ENCODE measurements at places on chromosomes 11 and 22.
A peak's percentile ranks its signal among the peaks of the same experiment; 100 is the strongest.

DNA sequence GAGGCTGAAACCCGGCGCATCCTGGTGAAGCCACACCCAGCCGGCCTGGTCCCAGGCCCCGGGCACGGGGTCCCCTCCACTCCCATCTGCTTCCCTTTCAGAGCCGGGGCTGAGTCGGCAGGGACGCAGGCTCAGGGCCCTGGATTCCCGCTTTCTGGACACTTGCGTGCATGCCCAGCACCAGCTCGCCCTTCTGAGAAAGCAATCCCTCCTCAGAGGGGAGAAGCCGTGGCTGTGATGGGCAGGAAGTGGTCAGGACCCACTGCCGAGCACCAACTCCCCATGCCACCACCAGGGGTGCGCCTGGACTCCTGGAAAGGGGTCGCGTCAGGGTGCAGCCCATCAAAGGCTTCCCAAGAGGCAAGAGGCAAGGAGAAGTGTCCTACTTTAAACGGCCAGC lies 15.1 kb downstream of the CDKN1C start:
- DNase-seq = peak; percentile 66

GRCh38 chr22:35116817-35117216 lies 50.9 kb downstream of the ISX start:
- DNase-seq = no peak

- DNase-seq = peak; percentile 42
Observed at GRCh38 chr22:35470903-35471321, 69.7 kb upstream of the RASD2 start.

DNA sequence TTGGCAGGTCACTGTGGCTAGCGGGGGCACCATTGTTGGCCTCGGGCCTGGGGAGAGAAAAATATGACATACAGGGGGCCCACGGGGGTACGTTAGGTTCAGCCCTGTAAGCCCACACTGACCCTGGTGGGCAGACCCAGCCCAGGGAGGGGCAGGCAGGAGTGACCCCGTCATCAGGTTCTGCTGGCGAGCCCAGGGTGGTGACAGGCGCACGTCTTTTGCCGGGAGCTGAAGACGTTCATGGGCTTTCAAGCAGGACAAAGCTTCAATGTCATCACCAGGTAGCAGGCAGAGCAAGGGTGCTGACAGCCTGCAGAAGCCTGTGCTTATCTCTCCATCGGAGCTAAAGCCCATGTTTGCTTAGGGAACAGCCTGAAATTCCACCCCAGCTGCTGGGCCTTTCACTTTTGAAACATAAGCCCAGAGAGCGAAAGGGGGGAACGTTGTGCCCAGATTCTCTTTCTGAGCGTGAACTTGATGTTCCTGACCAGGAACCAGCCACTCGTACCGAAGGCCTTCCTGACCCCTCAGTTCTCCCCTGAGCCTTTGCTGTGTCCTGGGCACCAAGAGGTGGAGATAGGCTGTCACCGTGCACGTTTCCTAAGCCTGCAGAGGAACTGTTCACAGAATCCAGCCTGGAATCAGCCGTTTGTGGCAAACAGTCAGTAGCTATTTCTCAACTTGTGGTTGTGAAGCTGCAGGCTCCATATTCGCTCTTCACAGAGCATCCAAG lies 74.0 kb upstream of the ATXN10 start:
- DNase-seq = peak; percentile 80

DNA sequence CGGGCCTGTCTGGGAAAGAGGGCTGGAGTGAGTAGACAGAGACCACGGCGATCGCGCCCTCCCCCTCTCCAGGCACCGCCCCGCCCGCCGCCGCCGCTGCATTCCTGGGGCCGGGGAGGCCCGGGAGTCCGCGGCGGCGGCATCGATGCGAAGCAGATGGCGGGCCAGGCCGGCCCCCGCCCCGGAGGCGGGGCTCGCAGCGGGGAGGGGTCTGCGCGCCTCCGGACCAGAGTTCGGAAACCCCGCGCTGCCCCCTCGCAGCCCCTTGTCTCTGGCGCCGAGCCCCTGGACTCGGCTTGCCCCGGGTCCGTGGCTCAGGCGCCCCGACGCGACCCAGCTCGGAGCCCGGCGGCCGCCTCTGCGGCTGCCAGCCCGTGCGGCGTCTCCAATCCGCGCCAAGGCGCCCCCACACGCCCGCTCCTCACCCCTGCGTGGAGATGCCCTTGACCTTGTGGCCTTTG lies 1.3 kb downstream of the SCARF2 start:
- no peak for DNase-seq

- DNase-seq = no peak
Observed at GRCh38 chr11:7364660-7365059, 113.0 kb downstream of the SYT9 start.

DNA sequence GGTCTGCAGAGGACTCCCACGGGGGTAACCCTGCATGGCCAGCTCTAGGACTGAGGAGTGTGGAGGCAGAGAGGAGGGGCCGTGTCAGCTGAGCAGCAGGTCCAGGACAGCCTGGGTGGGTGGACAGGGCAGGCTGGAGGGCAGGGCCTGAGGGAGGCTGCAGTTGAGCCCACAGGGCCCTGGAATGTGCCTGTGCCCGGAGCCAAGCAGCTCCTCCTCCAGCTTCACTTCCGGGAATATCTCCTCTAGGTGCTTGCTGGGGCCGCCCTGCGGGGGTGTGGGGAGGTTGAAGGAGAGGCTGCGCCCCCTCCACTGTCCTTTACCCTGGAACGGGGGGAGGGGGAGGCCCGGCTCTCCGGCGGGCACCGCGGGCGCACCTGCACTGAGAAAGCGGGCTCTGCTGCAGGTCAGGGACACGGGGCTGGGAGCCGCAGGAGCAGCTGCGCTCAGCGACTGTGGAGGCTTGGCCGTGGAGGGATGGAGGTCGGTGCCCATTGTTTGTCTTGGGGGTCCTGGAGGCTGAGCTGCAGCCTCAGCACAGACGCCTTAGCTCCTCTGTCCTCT lies 1293.2 kb downstream of the BRD1 start:
- no peak for DNase-seq

- no peak for DNase-seq
Observed at GRCh38 chr22:31651664-31652063, 10.4 kb downstream of the PISD start.

GRCh38 chr11:85750646-85751045 lies 60.3 kb downstream of the SYTL2 start:
- DNase-seq = no peak

Measured in NB4 (cell line).